ENCODE measurements at places on chromosomes 5 and 9.

DNA sequence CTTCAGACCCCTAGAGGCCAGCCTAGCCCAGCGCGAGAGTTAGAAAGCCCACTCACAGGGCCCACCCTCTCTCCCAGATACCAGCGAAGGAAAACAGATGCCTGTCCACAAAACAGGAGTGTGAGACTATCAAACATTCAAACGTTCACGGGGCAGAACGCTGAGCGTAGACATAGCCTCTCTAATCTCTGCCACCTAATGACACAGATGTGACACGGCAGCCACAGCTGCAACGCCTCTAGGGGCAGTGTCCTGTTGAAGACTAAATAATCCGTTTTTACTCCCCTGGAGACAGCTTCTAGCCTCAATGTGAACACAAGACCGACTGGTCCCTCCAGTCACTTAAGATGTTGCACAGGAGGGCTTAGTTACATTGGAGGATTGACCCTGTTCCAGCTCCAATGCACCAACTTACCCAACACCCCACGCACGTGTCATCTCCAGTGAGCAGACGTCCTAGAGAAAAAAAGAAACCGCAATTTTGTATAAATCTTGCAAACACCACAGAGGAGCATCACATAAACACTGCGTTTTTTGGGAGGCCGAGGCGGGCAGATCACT lies 14.3 kb downstream of the DIPK1B start:
- DNase-seq: peak; percentile 41

DNA sequence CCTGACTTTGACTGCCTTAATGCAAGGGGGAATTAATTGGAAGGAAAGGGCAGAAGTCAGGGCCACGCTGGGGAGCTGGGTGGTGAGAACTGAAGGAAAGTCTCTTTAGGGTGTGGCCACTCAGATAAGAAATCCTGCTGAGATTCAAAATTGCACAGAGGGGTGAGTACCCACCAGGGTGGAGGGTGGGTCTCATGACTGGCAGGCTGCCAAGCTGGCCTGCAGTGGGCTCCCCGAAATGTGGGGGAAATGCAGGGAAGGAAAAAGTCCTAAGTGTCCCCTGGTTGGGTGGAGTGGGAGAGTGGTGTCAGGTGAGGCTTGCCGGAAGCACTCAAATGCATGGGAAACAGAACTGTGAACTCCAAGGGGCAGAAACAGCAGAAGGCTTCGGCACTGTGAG lies 24.1 kb downstream of the TSPAN17 start:
- DNase-seq: no peak

DNA sequence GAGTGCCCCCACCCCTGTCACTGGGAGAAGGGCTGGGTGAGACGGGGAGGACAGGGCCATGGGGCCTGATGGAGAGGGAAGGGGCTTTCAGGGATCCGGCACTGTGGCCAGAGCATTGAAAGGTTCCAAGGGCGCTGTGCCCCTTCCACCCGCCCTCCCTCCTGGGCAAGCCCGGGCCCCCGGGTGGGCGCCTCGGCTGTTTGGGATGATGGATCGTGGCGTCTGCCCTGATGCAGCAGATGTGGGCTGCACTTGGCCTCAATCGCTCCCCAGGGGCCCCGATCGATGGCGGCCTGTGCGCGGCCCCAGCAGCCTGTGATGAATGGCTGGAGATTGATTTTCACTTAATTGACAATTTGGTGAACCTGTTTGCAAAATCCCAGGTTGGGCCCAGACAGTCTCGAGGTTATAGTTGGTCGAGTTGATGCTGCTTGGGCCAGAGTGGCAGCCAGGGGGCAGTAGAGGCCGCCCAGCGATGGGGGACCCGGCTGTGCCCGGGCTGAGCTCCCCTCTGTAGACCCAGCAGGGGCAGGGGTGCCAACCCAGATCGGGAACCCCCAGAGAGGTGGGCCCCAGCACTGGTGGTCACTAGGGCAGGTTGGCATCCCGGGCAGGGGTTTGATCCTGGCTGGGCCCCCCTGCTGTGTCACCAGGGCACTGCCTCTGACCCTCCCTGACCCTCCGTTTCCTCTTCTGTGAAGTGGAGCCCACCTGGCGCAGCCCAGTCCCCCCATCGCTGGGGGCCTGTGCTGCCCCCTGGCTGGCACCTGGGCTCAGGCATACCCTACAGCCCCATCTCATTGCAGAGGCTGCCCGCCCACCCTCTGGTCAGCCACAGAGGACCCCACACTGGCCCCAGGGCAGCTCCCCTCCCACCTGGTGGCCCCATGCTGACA lies 34.7 kb downstream of the LHX3 start:
- DNase-seq: peak; percentile 17

GRCh38 chr5:149144637-149145036 lies 3.3 kb downstream of the ABLIM3 start:
- DNase-seq: no peak

Data from CD14-positive monocyte (primary cell).